Activated CD4-positive, alpha-beta T cell treated with anti-CD3 and anti-CD28 coated beads, Interleukin-2, amount 10 ng/mL, durations not matched to agents 7 days and 5 days (primary cell): ENCODE measurements at places on chromosomes 6 and 20. TPM values are rescaled to one million over a fixed set of nuclear protein-coding genes. Genes with fewer than 3 reads are reported as not detected.

- no peak for DNase-seq
- H3K27me3 ChIP-seq: peaks cover 5% of the 10 kb centered on the region
- H3K27ac ChIP-seq: no peak overlapping the region
- no peak overlapping the region for H3K4me3 ChIP-seq
- no peaks in the 10 kb centered on the region for H3K36me3 ChIP-seq
These were observed 59.1 kb upstream of the BHLHE23 start for GRCh38 chr20:63065911-63066310.

- H3K4me3 ChIP-seq: no peak overlapping the region
- H3K36me3 ChIP-seq: peaks cover 18% of the 10 kb centered on the region
- no peak for DNase-seq
- no peaks in the 10 kb centered on the region for H3K4me1 ChIP-seq
- H3K27ac ChIP-seq: no peak overlapping the region
- no peaks in the 10 kb centered on the region for H3K27me3 ChIP-seq
These were observed 276.5 kb downstream of the CDKAL1 start for GRCh38 chr6:20810727-20811108.

GRCh38 chr6:40170856-40171255 lies 236.6 kb upstream of the MOCS1 start:
- H3K4me1 ChIP-seq: no peaks in the 10 kb centered on the region
- no peak overlapping the region for H3K27ac ChIP-seq
- peaks cover 5% of the 10 kb centered on the region for H3K27me3 ChIP-seq

- H3K36me3 ChIP-seq: no peaks in the 10 kb centered on the region
- H3K4me3 ChIP-seq: no peak overlapping the region
- no peaks in the 10 kb centered on the region for H3K27me3 ChIP-seq
- H3K27ac ChIP-seq: no peak overlapping the region
These were observed 12.4 kb downstream of the PKIG start for GRCh38 chr20:44594730-44595129.

RAB44 gene
- 0.15 TPM for total RNA-seq

DNA sequence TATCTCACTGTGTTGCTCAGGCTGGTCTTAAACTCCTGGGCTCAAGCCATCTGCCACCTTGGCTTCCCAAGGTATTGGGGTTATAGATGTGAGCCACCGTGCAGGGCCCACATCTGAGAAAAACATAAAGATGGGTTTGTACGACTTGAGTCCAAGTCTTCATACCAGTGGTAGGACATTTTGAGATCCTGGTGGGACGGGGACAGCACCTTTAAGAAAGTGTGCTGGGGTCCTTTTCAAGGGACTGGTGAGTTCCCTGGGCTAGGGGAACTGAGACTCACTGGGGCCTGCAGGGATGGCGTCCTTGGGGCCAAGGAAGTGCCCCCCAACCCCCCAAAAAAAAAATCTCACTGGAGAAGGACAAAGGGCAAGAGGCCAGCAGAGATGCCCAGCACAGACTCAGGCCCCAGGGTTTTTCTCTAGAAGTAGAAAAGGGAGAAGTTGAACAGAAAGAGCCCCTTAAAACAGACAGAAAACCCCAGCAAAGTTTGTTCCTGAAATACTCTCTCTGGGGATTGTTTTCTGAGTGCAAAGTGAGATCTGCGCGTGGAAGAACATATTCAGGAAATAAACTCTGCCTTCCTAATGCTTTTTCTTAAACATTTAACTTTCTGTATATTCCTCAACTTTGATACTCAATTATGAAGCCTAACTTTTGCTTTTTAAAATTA lies 10.7 kb downstream of the OSBPL2 start:
- H3K4me3 ChIP-seq: no peak overlapping the region
- H3K4me1 ChIP-seq: peaks cover 13% of the 10 kb centered on the region
- H3K36me3 ChIP-seq: no peaks in the 10 kb centered on the region
- no peaks in the 10 kb centered on the region for H3K27me3 ChIP-seq
- DNase-seq: no peak

RIPOR2 gene
- total RNA-seq: 303 TPM

GRCh38 chr6:146870760-146871159 lies 272.0 kb downstream of the ADGB start:
- no peak overlapping the region for H3K4me3 ChIP-seq
- no peaks in the 10 kb centered on the region for H3K4me1 ChIP-seq
- H3K36me3 ChIP-seq: no peaks in the 10 kb centered on the region
- DNase-seq: no peak

GRCh38 chr6:169829786-169830185 lies 78.4 kb downstream of the ERMARD start:
- no peak overlapping the region for H3K4me3 ChIP-seq
- no peak for DNase-seq

DNA sequence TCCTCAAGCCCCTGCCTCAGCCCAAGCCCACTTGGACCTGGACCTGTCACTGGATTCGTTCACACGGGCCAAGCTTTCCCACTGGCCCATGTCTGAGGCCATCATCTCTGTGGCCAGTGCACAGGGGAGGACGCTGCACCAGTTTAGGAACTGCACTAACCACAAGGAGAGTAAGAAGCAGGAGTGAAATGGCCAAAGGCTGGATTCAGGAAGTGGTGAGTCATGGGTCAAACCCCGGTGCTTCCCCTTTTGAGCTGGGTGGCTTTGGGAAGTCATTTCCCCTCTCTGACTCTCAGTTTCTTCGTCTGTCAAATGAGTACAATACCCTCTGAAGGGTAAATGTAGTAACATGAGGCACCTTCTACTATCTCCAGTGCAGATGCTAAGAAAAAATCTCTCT lies 87.9 kb downstream of the CD40 start:
- peaks cover 16% of the 10 kb centered on the region for H3K27me3 ChIP-seq
- peaks cover 13% of the 10 kb centered on the region for H3K4me1 ChIP-seq
- no peaks in the 10 kb centered on the region for H3K36me3 ChIP-seq
- H3K27ac ChIP-seq: no peak overlapping the region

GRCh38 chr20:19095762-19096161 lies 116.7 kb upstream of the SLC24A3 start:
- H3K27ac ChIP-seq: no peak overlapping the region
- no peaks in the 10 kb centered on the region for H3K27me3 ChIP-seq
- no peaks in the 10 kb centered on the region for H3K36me3 ChIP-seq
- no peak for DNase-seq
- H3K4me1 ChIP-seq: no peaks in the 10 kb centered on the region

DNA sequence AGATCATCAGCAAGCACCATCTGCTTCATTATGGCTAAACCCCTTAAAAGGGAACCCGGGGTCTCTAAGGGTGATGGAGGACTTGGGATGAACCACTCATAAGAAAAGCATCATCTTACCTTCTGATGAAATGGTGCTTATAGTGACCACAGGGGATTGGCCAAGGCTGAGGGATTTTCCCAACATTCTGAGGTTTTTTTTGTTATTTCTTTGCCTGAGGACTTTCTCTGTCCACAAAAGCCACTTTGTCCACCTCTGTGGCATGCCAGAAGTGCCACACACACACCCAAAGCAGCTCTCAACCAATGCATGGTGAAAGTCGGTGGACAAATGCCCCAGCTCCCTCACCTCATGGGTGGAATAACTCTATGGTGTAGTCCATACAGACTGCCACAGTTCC lies 79.3 kb upstream of the TOP1 start:
- H3K27me3 ChIP-seq: peaks cover 8% of the 10 kb centered on the region
- no peaks in the 10 kb centered on the region for H3K36me3 ChIP-seq
- H3K27ac ChIP-seq: no peak overlapping the region
- H3K4me1 ChIP-seq: no peaks in the 10 kb centered on the region
- H3K4me3 ChIP-seq: no peak overlapping the region
- DNase-seq: no peak

- H3K27ac ChIP-seq: no peak overlapping the region
- no peaks in the 10 kb centered on the region for H3K27me3 ChIP-seq
- H3K4me1 ChIP-seq: peaks cover 33% of the 10 kb centered on the region
These were observed 21.3 kb downstream of the STK35 start for GRCh38 chr20:2122936-2123335.

- no peaks in the 10 kb centered on the region for H3K36me3 ChIP-seq
- DNase-seq: no peak
- H3K27me3 ChIP-seq: peaks cover 4% of the 10 kb centered on the region
- no peak overlapping the region for H3K27ac ChIP-seq
- no peaks in the 10 kb centered on the region for H3K4me1 ChIP-seq
These were observed 59.0 kb downstream of the PPP1R14C start for GRCh38 chr6:150201772-150202329.

MUC22 gene
- total RNA-seq: not detected

DNA sequence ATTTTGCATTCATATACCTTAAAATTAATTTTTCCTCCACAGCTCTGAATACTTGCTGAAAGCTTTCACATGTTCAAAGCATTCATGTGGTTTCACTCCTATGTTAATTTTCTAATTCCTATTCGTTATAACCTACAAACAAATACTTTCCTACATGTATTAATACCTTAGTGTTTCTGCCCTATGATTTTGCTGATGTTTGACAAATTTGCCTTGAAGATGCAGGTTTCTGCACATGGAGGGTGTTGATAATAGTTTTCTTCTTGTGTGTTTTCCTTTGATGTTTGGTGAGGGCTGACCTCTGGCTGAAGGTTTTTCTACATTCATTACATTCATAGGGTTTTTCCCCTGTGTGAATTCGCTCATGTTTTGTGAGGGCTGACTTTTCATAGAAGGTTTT lies 49.3 kb upstream of the ELMO2 start:
- H3K27me3 ChIP-seq: peaks cover 33% of the 10 kb centered on the region
- no peak overlapping the region for H3K4me3 ChIP-seq
- no peaks in the 10 kb centered on the region for H3K4me1 ChIP-seq
- no peak for DNase-seq

DNA sequence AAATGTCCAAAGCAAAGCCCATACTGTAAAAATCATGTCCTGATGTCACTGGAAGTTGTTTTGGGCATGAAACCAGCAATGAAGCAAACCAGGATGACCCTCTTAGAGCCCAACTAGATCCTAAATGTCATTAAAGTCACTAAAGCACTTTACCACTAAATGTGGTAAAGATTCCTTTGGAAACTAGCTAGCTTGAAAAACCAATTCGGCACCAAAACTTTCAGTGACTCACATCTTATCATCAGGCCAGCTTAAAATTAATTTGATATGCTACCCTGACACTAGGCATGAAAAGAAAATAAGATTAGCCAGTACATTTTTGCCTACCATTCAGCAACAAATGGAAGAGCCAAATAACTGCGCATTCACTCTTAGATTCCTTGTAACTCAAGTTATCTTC lies 145.8 kb downstream of the PACRG start:
- no peak overlapping the region for H3K27ac ChIP-seq
- no peaks in the 10 kb centered on the region for H3K27me3 ChIP-seq
- H3K4me1 ChIP-seq: no peaks in the 10 kb centered on the region
- no peak overlapping the region for H3K4me3 ChIP-seq
- no peaks in the 10 kb centered on the region for H3K36me3 ChIP-seq

DNA sequence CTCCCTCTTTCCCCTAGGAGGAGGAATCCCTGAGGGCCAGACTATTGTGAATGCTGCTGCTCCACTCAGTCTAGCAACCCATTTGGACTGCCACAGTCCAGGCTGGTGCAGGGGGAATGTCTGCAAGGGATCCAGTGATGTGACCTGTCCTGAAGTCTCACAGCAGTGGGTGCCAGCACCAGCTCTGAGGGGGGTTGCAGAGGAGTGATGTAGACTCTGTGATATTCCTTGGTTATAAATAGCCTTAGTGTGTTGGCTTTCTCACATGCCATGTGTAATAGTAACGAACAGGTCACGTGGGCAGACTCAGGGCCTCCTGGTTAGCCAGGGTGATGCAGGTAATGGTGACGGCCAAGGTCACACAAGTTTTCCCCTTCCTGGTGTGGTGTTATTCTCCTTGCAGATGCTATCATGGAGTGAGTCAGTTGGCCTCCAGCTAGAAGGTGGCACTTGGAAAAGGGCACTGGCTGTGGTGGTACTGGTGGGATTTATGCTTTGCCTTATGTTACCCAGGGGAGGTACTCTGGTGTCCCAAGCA lies 404.4 kb downstream of the UTRN start:
- peaks cover 76% of the 10 kb centered on the region for H3K36me3 ChIP-seq
- H3K27me3 ChIP-seq: no peaks in the 10 kb centered on the region
- no peaks in the 10 kb centered on the region for H3K4me1 ChIP-seq

VGLL2 gene
- total RNA-seq: not detected

COL20A1 gene
- total RNA-seq: not detected

TENT5A gene
- 1.9 TPM for total RNA-seq

GRCh38 chr20:62872184-62872847 lies 10.7 kb upstream of the TCFL5 start:
- H3K27ac ChIP-seq: no peak overlapping the region
- H3K36me3 ChIP-seq: no peaks in the 10 kb centered on the region
- H3K4me3 ChIP-seq: no peak overlapping the region
- no peak for DNase-seq

TCP11 gene
- total RNA-seq: not detected

DNA sequence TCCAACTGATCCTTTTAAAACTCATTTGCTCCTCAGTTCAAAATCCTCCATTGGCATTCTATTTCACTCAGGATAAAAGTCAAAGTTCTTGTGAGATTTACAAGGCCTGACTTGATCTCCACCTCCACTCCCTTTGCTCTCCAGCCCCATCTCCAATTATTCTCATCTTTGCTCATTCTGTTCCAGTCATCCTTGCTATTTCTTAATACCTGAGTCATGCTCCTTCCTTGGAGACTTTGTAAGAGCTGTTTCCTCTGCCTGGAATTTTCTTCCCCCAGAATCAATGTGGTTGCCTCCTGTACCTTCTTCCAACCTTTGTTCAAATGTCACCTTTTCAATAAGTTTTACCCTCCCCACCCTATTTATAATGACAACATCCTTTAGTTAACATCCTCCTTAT lies 373.5 kb downstream of the HTR1B start:
- H3K27me3 ChIP-seq: no peaks in the 10 kb centered on the region
- H3K36me3 ChIP-seq: no peaks in the 10 kb centered on the region
- no peak overlapping the region for H3K4me3 ChIP-seq
- H3K4me1 ChIP-seq: no peaks in the 10 kb centered on the region
- no peak for DNase-seq
- no peak overlapping the region for H3K27ac ChIP-seq
